ENCODE measurements at places on chromosomes 4 and X. TPM values are rescaled to one million over a fixed set of nuclear protein-coding genes. Genes with fewer than 3 reads are reported as not detected.

Gene PLAC1
- not detected for total RNA-seq

Gene CCDC149
- 12.6 TPM for total RNA-seq

Gene PAGE5
- total RNA-seq = not detected

Gene MAP7D2
- total RNA-seq = 0.07 TPM

Gene ENAM
- total RNA-seq = 0.13 TPM

Gene BST1
- total RNA-seq = 55.3 TPM

Gene TCEANC
- 2.7 TPM for total RNA-seq

Gene TMEM144
- total RNA-seq = 4.9 TPM

Gene STARD8
- 1.6 TPM for total RNA-seq

Gene TAF7L
- total RNA-seq = 0.20 TPM

Gene ZNF157
- total RNA-seq = 0.03 TPM

Gene GAGE12E
- not detected for total RNA-seq

Gene PPM1K
- total RNA-seq = 18.9 TPM

Gene CRLF2
- not detected for total RNA-seq

Gene SSX4
- not detected for total RNA-seq

Gene CT47B1
- not detected for total RNA-seq

Gene KIF4A
- total RNA-seq = 2.2 TPM

Gene SGMS2
- 197 TPM for total RNA-seq

Gene CHIC1
- 8.1 TPM for total RNA-seq

Gene FAM53A
- total RNA-seq = 0.72 TPM

Gene DAPP1
- total RNA-seq = not detected

Gene GUCY1B1
- 4.9 TPM for total RNA-seq

Gene ALAS2
- total RNA-seq = not detected

Gene APELA
- not detected for total RNA-seq

Gene EGFL6
- total RNA-seq = not detected

Gene NPFFR2
- total RNA-seq = not detected

Gene TMPRSS11B
- total RNA-seq = not detected

Gene TSPAN6
- total RNA-seq = 36.5 TPM

Gene PCDH19
- 0.07 TPM for total RNA-seq

Gene ADH1A
- total RNA-seq = not detected

Measured in smooth muscle cell of the pulmonary artery (primary cell).